Effector CD4-positive, alpha-beta T cell (primary cell): ENCODE measurements at places on chromosomes 3 and 15.

- no peak for DNase-seq
Measured at GRCh38 chr3:113498221-113499005, 16.5 kb downstream of the SPICE1 start.

- no peak for DNase-seq
Measured at GRCh38 chr15:81101894-81102815, 31.9 kb upstream of the CFAP161 start.

GRCh38 chr3:49745986-49746385 lies 22.2 kb upstream of the GMPPB start:
- no peak for DNase-seq

DNA sequence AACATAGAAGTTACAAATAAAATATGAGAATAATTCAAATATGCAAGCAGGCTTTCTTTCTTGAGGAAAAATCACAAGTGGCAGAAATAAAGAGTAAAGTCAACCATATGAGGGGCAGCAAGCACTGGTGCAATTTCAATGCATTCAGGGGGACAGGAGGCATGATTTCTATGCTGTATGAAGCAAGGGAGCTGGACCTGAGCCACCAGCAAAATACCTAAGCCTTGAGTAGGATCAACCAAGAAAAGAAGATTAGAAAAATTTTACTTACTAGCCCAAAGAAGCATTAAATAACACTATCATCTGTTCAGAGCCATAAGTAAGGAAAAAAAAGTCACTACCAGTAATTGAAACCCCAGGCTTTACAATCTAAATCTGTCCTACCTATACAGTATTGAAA lies 6.3 kb downstream of the ADGRG7 start:
- DNase-seq = no peak

DNA sequence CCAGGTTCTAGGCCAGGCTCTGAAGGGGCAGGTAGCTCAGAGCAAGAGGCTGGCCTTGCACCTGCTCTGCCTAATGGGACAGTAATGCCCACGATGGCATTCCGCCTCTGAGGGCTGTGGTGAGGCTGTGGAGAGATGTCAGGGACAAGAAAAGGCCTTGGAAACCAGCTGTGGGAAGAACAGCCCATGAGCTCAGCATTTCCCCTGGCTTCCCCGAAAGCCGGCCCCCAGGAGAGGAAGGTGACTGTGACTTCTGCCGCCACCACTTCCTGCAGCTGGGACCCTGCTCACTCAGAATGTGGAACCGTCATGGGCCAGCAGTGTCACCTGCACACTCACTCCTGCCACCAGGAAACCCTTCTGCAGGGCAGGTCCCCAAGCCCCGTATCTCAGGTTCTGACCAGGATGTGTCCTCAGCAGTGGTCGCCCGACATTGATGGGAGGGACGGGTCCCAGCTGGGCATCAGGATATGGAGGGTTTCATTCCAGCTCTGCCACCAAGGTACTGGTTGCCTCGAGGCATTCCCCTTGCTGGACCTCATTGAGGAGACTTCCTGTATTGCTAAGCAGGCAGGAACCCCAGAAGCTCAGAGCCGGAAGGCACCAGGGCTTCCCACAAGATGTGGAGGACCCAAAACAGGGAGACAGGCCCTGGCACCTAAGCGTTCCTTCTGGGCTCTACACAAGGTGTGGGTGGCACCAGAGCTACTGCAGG lies 30.7 kb downstream of the SEMA7A start:
- DNase-seq = no peak
